ENCODE measurements at places on chromosomes 16 and 17. TPM values are rescaled to one million over a fixed set of nuclear protein-coding genes. Genes with fewer than 3 reads are reported as not detected.

DNA sequence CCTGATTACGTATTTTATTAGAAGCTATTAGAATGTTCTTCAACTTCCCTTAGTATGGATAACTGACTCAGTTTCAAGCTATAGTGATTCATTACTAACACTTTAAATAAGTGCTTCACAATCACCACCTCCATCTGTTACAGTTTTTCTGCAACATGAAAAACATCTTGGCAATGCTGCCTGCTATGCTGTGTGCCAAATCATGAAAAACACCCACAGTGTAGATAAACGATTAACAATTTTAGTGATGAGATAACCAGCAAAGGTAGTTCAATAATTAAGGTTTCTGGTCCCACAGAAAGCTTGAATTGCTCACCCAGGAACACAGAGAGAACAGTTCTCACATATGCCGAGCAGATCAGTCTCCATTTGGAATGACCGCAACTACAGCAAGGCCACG lies 51.4 kb upstream of the SLC25A19 start:
- H3K36me3 ChIP-seq, result no peaks in the 10 kb centered on the region
- H3K27me3 ChIP-seq, result no peaks in the 10 kb centered on the region
- no peak overlapping the region for H3K27ac ChIP-seq
- H3K4me1 ChIP-seq, result peaks cover 8% of the 10 kb centered on the region
- H3K4me3 ChIP-seq, result no peak overlapping the region

- peaks cover 6% of the 10 kb centered on the region for H3K36me3 ChIP-seq
- H3K4me3 ChIP-seq, result peak overlapping the region; percentile 83
- H3K27me3 ChIP-seq, result no peaks in the 10 kb centered on the region
- H3K27ac ChIP-seq, result peak overlapping the region; percentile 82
- DNase-seq, result no peak
- no peaks in the 10 kb centered on the region for H3K4me1 ChIP-seq
Measured at GRCh38 chr17:19379361-19380065, 1.2 kb downstream of the MAPK7 start.

- H3K4me3 ChIP-seq, result no peak overlapping the region
- H3K4me1 ChIP-seq, result peaks cover 13% of the 10 kb centered on the region
- peaks cover 19% of the 10 kb centered on the region for H3K27me3 ChIP-seq
- no peaks in the 10 kb centered on the region for H3K36me3 ChIP-seq
- no peak overlapping the region for H3K27ac ChIP-seq
Measured at GRCh38 chr17:79631640-79632431, 21.0 kb upstream of the RBFOX3 start.

DNA sequence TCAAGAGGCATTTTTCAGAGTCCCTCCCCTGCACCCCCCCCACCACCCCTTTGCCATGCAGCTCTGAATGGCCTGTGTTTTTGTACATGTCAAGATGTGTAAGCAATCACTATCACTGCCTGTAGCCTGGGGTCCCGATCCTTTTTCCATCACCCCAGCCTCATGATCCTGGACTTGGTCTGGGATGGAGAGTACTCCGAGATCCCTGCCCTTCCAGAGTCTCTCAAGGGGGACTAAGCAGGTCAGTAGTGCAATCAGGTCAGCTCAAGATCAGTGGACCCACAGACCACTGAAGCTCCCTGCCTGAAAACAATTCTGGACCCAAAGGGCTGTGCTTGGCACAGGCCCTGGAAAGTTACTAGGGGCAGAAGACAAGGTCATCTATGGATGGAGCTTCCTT lies 7.5 kb upstream of the GJD3 start:
- no peak for DNase-seq
- no peaks in the 10 kb centered on the region for H3K4me1 ChIP-seq
- H3K4me3 ChIP-seq, result no peak overlapping the region

DNA sequence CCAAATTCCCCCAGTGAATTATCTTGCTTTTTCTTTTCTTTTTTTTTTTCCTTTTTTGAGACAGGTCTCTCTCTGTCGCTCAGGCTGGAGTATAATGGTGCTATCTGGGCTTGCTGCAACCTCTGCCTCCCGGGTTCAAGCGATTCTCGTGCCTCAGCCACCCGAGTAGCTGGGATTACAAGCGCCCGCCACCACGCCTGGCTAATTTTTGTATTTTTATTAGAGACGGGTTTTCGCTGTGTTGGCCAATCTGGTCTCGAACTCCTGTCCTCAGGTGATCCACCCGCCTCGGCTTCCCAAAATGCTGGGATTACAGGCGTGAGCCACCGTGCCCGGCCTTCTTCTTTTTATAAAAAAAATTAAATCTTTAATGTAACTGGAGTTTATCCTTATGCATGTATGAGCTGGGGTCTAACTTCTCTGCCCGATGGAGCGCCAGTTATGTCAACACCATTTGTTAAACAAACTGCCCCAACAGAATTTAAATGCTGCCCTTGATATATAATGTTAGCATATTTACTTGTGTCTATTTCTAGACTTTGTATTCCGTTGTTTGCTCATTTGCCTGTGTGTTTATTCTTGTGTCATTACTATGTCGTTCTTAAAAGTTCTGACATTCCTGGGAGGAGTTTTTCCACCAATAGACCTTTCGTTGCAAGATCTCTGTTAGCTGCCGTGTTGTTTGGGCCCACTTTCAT lies 535 bp upstream of the AURKB start:
- H3K4me3 ChIP-seq, result peak overlapping the region; percentile 75
- peak overlapping the region; percentile 93 for H3K27ac ChIP-seq
- peaks cover 18% of the 10 kb centered on the region for H3K4me1 ChIP-seq
- peaks cover 4% of the 10 kb centered on the region for H3K36me3 ChIP-seq
- no peaks in the 10 kb centered on the region for H3K27me3 ChIP-seq

- H3K27me3 ChIP-seq, result no peaks in the 10 kb centered on the region
- H3K36me3 ChIP-seq, result no peaks in the 10 kb centered on the region
- H3K27ac ChIP-seq, result no peak overlapping the region
- no peak overlapping the region for H3K4me3 ChIP-seq
- no peak for DNase-seq
Measured at GRCh38 chr17:80689129-80689619, 144.5 kb downstream of the RPTOR start.

- DNase-seq, result no peak
- H3K27me3 ChIP-seq, result no peaks in the 10 kb centered on the region
- no peak overlapping the region for H3K4me3 ChIP-seq
Measured at GRCh38 chr16:51433599-51433998, 282.5 kb upstream of the SALL1 start.

GRCh38 chr16:58154345-58154744 lies 25.2 kb upstream of the CFAP20 start:
- H3K36me3 ChIP-seq, result no peaks in the 10 kb centered on the region
- no peaks in the 10 kb centered on the region for H3K27me3 ChIP-seq
- no peaks in the 10 kb centered on the region for H3K4me1 ChIP-seq
- no peak overlapping the region for H3K4me3 ChIP-seq

DNA sequence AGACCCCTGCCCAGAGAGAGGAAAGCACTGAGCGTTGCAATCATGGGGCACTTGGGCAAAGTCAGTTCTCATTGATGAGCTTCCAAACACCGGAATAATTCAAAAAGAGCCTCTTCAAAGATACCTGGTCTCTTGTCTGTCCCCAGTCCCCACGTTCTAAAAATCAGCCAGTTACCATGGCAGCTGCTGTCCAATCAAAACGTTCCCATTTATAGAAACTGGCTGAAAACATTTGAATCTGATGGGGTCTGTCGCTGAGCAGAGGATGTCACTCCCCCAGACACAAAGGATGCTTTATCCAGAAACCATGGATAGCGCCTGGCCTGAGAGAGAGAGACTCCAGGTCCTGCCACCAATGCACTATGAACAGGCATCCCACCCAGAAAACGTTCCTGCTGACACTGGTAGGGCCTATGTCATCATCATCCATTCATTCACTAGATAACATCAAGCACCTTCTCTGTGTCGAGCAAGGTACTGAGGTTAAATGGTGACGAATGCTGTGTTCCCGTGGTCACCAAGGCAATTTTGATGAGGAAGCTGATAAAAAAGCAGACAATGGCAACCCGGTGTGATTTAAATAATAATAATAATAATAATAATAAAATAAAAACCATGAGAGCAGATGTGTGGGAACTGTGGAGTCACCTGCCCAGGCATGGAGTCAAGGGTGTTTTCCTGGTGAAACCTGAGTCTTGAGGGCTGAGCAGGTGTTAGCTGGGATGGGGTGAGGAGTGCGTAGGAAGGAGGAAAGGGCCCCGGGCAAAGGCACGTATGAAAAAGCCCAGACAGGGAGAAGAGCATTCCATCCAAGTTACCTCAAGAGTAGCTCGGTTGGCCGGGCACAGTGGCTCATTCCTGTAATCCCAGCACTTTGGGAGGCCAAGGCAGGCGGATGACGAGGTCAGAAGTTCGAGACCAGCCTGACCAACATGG lies 19.0 kb upstream of the CALB2 start:
- no peaks in the 10 kb centered on the region for H3K4me1 ChIP-seq
- H3K27me3 ChIP-seq, result no peaks in the 10 kb centered on the region
- DNase-seq, result no peak
- H3K4me3 ChIP-seq, result no peak overlapping the region

DNA sequence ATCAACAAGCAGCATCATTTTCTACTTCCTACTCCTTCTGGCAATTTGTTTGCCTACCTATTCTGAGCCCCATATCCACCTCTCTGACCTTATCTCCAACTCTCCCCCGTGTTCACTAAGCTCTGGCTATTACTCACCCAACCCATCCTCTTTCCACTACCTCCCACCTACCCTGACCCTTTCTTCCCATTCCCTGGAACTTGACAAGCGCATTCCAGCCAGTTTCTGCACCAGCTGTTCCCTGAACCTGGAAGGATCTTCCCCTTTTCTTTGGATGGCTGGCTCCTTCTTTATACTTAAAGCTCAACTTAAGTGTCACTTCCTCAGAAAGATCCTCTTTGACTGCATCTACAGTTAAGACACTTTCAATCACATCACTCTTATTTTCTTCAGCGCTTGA lies 2.2 kb downstream of the DCUN1D3 start:
- H3K27ac ChIP-seq, result peak overlapping the region; percentile 84
- no peaks in the 10 kb centered on the region for H3K27me3 ChIP-seq
- DNase-seq, result no peak

GRCh38 chr16:4325253-4325758 lies 9.4 kb downstream of the GLIS2 start:
- H3K4me1 ChIP-seq, result peaks cover 95% of the 10 kb centered on the region
- H3K4me3 ChIP-seq, result no peak overlapping the region
- H3K36me3 ChIP-seq, result no peaks in the 10 kb centered on the region
- peak overlapping the region; percentile 92 for H3K27ac ChIP-seq
- no peaks in the 10 kb centered on the region for H3K27me3 ChIP-seq
- DNase-seq, result no peak

DNA sequence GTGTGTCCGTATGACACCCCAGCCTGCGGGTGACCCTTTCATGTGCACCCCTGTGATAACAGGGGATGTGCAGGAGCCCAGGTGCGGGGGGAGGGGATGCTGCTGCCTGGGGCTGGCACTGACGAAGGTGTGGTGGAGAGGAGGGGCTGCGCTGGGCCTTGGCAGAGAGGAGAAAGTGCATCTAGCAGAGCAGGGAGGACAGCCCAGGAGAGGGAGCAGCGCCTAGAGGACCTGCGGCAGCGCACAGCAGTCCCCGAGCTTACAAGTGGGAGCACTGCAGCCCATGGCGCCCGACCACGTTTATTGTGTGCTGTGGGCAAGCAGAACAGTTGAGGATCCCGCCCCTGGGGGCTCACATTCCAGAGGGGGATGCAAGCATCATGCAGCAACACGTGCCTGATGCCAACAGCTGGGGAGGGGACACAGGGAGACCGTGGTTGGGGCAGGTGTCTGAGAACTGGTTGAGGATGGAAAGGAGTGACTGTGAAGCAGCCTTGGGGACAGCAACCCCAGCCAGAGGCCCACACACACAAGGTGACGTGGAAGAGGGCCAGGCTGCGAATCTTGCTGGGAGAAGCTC lies 10.9 kb upstream of the SLC7A5 start:
- H3K27ac ChIP-seq, result no peak overlapping the region
- no peaks in the 10 kb centered on the region for H3K4me1 ChIP-seq
- H3K36me3 ChIP-seq, result no peaks in the 10 kb centered on the region
- no peaks in the 10 kb centered on the region for H3K27me3 ChIP-seq
- H3K4me3 ChIP-seq, result no peak overlapping the region

- no peaks in the 10 kb centered on the region for H3K36me3 ChIP-seq
- H3K27me3 ChIP-seq, result no peaks in the 10 kb centered on the region
- H3K4me1 ChIP-seq, result peaks cover 4% of the 10 kb centered on the region
- no peak for DNase-seq
- no peak overlapping the region for H3K4me3 ChIP-seq
- H3K27ac ChIP-seq, result no peak overlapping the region
Measured at GRCh38 chr17:16407911-16408588, 7.3 kb upstream of the TRPV2 start.

- DNase-seq, result no peak
- H3K36me3 ChIP-seq, result no peaks in the 10 kb centered on the region
- H3K27ac ChIP-seq, result no peak overlapping the region
- no peaks in the 10 kb centered on the region for H3K4me1 ChIP-seq
- no peaks in the 10 kb centered on the region for H3K27me3 ChIP-seq
- H3K4me3 ChIP-seq, result no peak overlapping the region
Measured at GRCh38 chr17:31629696-31630470, 229.2 kb downstream of the COPRS start.

DNA sequence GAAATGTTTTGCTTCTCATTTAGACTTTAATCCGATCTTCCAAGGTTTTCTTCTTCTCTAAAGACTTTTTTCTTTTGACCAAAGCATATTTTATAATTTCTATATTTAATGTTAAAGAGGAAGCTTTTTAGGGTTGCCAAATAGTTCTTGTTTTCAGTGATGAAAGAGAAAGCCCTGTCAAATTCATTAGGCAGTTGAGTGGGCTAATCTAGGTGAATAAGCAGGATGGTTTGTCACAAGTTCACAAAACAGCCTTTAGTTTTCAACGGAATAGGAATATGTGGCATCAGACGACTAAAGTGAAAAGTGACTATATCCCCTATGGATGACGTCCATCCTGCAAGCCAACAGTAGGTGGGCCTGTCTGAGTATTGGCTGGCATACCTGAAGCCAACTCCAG lies 118.8 kb downstream of the NLK start:
- no peak overlapping the region for H3K4me3 ChIP-seq
- H3K36me3 ChIP-seq, result no peaks in the 10 kb centered on the region
- DNase-seq, result no peak
- no peaks in the 10 kb centered on the region for H3K4me1 ChIP-seq
- H3K27ac ChIP-seq, result no peak overlapping the region
- H3K27me3 ChIP-seq, result no peaks in the 10 kb centered on the region

DNA sequence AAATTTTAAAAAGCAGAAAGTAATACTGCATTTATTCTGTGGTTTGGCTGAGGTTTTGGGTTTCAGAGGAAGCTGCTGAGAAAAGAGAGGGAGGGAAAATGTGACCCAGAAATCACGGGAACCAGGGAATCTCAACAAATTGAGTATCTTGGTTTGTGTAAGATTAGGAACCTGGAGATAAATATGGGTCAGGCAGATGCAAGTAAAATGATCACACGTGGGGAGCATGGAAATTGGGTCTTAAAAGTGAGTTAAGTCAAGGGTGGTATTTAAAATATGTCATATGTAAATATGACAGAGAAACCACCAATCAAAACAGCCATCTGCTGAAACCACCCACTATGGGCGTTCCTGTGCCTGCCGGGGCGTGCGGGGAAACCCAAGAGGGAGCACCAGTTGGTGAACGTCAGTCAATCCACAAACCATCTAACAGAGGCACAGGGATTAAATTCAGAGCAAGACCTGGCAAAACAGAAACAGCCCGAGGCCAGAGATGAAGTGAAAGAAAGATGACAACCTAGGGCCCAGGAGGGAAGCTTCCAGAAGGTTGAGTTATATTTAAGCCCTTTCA lies 33.4 kb downstream of the CDH13 start:
- H3K4me1 ChIP-seq, result no peaks in the 10 kb centered on the region
- no peak overlapping the region for H3K4me3 ChIP-seq
- peaks cover 2% of the 10 kb centered on the region for H3K27me3 ChIP-seq

GRCh38 chr17:36523113-36523512 lies 11.6 kb downstream of the MYO19 start:
- no peak overlapping the region for H3K4me3 ChIP-seq
- H3K27ac ChIP-seq, result no peak overlapping the region
- peaks cover 15% of the 10 kb centered on the region for H3K36me3 ChIP-seq
- H3K4me1 ChIP-seq, result no peaks in the 10 kb centered on the region

The CEP20 gene
- 94.3 TPM for total RNA-seq

The AURKB gene
- total RNA-seq, result 85.8 TPM

The KREMEN2 gene
- total RNA-seq, result 10.8 TPM

The ABCA9 gene
- total RNA-seq, result 0.05 TPM

The ERN2 gene
- total RNA-seq, result not detected

The EMP2 gene
- total RNA-seq, result 13.8 TPM
